ENCODE measurements at places on chromosomes 2 and 18.
A peak's percentile ranks its signal among the peaks of the same experiment; 100 is the strongest.

- DNase-seq: no peak
These were observed 733 bp upstream of the CXCR2 start for GRCh38 chr2:218125095-218125494.

- no peak for DNase-seq
These were observed 106.3 kb downstream of the MYO3B start for GRCh38 chr2:170284205-170284604.

- no peak for DNase-seq
These were observed 385.8 kb downstream of the ZEB2 start for GRCh38 chr2:144133936-144134665.

DNA sequence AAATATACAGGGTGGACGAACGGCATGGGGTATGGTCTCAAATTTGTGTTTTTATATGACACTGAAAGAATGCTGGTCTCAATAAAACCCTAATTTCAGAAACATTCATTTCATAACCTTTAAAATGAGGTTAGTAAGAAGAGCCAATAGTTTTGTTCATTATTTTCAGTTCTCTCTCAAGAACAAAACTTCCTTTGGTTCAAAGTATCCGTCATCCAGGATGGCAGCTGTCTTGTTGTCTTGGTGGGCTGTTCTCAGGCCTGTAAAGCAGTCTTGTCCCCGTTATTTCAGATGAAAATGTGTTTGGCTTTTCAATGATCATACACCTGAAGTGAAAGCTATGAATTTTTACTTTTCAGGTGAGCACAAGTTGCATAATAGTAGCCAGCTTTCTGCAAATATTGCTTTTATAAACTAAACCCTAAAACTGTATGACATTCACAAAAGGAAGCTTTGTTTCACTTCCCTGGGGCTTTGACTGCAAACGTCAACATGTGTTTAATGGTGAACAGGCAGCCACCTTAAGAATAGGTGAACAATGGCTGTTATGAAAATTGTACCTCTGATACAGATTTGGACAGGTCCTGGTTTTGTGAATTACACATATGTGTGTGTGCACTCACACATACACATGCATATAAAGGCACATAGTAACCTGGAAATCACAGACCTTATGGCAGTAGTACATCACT is 2.6 kb downstream of the IL18RAP start:
- DNase-seq: no peak

DNA sequence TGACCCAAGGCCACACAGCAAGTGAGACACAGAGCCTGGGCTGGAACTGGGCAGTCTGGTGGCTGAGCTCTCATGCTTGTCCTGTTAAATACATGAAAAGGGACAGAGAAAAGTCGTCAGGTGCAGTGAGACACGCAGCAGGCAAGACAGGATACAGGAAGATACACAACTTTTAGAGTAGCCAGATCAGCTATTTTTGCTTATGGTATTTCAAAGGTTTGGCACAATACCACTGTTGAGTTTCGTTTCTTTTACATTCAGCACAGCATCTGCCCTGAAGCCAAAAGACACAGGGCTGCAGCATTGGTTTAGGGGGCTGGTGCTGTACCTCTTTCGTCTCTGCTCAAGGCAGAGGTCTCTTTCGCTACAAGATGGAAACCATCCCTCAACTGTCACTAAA is 14.0 kb downstream of the FHL2 start:
- DNase-seq: no peak

- no peak for DNase-seq
These were observed 316.3 kb downstream of the AGPS start for GRCh38 chr2:177708660-177709444.

- peak; percentile 11 for DNase-seq
These were observed 42.9 kb upstream of the ATG16L1 start for GRCh38 chr2:233208382-233209116.

DNA sequence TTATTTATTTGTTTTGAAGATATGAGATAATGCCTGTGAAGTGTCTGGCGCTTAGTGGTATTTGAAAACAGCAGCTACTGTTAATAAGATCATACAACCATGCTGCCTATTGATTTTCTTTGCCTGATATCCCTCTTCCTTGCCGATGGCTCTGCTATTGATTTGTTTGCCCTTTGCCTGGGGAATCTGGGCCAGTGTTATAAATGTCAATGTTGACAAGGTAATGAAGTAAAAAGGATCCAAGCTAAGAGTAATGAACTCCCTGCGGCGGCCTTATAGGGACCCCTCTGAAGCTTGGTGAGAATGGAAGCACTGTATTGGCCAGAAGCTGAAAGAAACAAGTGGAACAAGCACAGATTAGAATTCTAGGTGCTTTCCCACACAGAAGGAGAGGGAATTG is 854.6 kb downstream of the CNTNAP5 start:
- DNase-seq: no peak

GRCh38 chr18:58501066-58501896 is 127.6 kb downstream of the ALPK2 start:
- DNase-seq: no peak

DNA sequence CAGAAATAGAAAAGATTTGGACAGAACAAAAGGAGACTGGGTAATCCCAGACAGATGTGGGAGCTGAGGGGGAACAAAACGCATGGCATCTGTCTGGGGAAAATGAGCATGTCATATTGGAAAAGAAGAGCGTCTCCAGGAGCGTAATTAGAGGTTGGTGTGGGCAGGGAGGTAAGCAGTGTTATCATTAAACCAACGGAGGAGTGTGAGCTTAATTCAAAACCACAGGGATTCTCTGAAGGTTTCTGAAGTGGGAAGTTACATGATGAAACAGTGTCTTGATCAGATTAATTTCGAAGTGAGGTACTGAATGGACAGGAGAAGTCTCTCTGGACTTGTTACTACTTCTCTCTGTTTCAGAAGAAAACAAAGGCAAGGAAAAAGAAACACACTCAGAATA is 53.3 kb downstream of the DTNB start:
- no peak for DNase-seq

GRCh38 chr2:55235724-55236538 is 3.4 kb downstream of the RPS27A start:
- no peak for DNase-seq

GRCh38 chr2:212595036-212595654 is 56.5 kb upstream of the ERBB4 start:
- DNase-seq: peak; percentile 4

GRCh38 chr18:61435064-61435652 is 101.9 kb downstream of the CDH20 start:
- DNase-seq: peak; percentile 9

DNA sequence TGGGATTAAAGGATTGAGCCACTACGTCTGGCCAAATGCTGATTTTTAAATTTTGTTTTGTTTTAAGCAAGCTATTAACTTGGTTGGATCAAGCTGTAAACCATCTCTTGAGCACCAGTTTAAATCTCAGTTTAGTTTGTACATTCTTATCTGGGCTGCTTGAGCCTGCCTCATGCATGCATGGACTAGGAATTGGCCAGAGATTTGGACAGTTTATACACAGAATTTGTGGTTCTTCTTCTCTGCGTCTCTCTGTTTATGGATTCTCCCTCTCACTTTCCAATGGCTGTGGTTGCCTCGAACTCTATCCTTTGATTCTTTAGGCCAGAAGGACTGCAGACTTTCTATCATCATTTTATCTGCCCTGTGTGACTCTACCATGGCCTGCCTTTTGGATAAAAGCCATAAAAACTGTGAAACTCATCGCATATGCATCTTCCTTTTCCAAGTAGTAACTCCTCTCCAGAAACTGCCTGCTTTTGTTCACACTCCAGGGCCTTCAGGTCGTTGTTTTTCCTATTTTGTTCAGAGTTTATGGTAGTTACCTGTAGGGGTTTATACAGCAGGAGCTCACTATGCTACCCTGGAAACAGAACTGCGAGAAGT is 32.5 kb upstream of the PLB1 start:
- no peak for DNase-seq

DNA sequence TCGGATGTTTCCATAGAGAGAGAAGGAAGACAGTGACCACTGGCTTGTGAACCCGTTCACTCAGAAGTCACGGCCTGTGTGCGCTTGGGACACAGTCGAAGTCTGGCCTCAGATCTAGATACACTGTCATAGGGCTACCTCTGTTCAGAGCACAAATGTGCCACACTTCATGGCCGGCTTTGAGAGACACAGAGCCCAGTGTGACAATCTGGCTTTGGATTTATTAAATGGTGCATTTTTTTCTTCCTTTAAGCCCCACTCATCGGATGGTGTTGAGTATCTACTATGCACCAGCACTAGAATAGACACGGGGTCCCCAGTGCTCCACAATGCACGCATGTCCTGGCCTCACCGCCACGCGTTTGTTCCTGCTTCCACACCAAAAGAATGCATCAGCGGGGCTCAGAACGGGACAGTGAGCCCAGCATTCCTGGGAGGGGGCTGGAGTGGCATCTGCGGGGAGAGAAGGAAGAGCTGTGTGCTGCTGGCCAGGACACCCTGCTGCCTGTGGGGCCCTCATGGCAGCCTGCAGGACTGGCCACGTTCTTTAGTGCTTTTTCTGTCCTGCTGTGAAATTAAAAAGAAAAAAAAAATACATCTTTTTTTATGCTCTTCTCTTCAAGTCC is 738.9 kb upstream of the SALL3 start:
- no peak for DNase-seq

GRCh38 chr2:39218391-39218790 is 25.4 kb downstream of the CDKL4 start:
- no peak for DNase-seq

DNA sequence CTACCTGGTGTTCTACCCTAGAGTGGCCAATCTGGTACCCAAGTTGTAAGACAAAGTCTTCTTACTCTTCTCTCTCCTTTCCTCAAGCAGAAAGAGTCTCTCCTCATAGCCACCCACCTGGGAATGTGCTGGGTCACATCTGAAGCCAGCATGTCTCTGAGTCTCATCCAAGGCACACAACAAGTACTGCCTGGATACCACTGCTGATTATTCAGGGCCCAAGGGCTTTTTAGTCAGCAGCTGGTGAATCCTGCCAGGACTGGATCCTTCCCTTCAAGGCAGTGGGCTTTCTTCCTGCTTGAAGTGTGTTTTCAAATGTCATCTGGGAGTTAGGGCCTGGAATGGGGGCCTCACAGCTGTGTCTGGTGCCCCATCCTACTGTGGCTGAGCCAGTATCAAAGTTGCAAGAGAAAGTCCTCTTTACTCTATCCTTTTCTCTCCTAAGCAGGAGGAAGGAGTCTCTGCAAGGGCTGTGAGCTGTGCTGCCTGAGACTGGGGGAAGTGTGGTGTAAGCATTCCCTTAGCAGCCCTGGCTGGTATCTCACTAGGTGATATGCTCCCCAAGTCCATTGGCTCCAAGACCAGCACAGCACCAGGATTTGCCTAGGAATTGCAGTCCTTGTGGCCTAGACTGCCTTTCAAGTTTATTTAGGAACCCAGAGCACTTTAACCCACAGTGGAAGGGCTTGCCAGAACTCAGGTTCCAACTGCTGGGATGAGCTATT is 27.2 kb downstream of the OXER1 start:
- DNase-seq: no peak

GRCh38 chr2:60674524-60675165 is 81.4 kb upstream of the PAPOLG start:
- DNase-seq: peak; percentile 65

DNA sequence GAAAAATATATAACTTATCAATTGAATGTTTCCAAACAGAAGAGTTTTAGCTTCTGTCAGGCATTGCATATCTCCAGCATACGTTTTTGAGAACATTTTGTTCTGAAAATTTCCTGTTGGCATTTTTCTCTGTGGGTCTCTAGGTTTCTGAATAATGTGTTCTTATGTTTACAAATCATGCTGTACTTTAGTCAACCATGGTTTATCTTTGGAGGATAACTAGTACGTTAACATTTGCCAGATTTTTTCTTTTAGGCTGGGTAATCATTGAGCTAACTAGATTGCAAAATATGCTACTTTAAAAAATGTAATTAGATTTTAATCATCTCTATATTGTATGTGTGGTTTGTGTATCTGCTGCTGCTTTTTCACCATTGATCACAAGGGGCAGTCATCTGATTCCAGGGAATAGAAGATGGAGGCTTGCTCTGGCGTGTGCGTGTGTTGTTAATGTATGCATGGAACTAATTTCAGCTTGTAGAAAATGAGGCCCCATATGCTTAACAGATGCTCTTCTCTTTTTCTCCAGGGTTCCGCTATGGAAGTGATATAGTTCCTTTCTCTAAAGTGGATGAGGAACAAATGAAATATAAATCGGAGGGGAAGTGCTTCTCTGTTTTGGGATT is 21.3 kb downstream of the XRCC5 start:
- no peak for DNase-seq

GRCh38 chr2:119673796-119674195 is 5.2 kb upstream of the TMEM177 start:
- DNase-seq: no peak

DNA sequence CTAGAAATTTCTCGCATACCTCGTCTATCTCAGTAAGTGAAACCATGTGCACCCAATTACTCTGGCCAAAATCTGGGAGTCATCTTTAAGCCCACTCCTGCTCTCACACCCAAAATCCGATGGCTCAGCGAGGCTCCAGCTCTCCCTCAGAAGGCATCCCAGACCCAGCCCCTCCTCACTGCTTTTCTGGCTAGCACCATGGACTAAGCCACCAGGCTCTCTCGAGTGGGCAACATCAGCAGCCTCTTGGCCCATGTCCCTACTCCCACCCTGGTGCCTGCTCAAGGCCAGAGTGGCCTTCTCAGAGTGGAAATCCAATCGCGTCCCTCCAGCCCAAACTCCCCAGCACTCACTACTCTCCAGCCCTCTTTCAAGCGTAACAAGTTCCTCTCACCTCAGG is 27.2 kb downstream of the TNS1 start:
- peak; percentile 38 for DNase-seq

DNA sequence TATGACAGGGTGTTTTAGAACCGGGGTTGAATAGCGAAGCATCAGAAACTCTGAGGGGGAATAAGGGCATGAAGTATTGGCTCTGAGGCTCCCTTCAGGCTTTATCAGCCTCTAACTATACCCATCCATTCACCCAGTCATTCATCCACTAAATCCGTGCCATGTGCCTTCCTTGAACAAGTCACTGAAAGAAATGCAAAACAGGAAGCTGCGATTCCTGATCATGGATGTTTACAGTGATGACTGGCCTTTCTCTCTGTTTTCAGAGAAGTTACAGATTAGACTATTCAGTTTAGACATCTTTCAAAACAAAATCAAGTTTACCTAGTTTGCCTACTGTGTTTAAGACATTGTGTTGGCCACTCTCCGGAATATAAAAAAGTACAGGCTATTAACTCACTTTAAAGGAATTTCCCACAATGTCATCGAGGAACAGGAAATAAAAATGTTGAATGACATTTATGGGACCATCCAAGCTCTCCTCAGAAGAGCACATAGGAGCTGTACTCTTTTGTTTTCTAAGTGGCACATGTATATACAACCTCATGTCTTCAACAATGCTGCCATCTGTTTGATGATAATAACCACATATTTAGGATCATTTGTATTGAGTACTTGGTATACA is 43.8 kb upstream of the SLC14A1 start:
- no peak for DNase-seq

- DNase-seq: peak; percentile 38
These were observed 647 bp downstream of the PSME4 start for GRCh38 chr2:53969968-53970723.

- DNase-seq: no peak
These were observed 131.6 kb upstream of the DLGAP1 start for GRCh38 chr18:4586731-4587130.
